A549 (cell line): ENCODE measurements at places on chromosomes 16 and 17. TPM values are rescaled to one million over a fixed set of nuclear protein-coding genes. Genes with fewer than 3 reads are reported as not detected.

GRCh38 chr16:66364117-66364958 lies 2.2 kb upstream of the CDH5 start:
- peak; percentile 50 for DNase-seq

- DNase-seq, result no peak
These were observed 2.4 kb downstream of the ASGR1 start for GRCh38 chr17:7176841-7177190.

- DNase-seq, result no peak
These were observed 8.2 kb downstream of the CANT1 start for GRCh38 chr17:79001190-79002020.

DNA sequence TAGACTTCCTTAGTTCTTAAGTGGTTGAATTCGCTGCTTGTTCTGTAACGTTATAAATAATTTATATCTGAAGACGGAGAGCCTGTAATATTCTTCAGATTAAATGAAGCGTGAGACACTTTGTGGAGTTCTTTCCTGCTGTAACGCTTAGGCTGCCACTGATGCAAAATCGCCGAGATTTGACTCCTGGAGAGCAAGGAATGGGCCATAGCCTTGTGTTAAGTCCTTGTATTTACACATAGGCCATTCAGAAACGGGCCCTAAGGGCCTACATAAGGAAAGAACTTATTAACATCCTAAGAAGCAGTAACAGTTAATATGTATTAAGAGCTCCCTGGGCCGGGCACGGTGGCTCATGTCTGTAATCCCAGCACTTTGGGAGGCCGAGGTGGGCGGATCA lies 936 bp downstream of the EMC6 start:
- no peak for DNase-seq

GRCh38 chr17:17994271-17995069 lies 21.8 kb downstream of the DRC3 start:
- peak; percentile 62 for DNase-seq

DNA sequence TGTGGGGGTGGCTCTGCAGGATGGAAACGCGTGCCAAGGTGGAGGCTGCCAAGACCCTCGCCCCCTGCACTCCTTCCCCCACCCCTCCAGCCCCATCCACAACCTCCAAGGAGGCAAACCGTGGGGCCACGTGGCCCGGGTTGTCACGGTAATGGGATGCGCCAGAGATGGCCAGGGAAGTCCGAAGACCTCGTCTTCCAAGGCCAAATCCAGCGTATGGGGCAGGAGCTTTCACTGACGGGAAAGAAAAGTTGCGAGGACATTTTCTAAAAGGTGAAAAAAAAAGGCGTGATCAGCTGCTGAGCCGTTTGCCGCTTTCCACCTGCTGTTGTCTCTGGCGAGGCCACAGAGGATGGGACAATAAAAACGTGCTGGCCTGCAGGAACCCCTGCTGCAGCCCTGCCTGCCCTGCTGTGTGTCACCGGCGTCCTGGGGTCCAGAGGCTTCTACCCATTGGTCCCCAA lies 28.3 kb upstream of the GSE1 start:
- no peak for DNase-seq

DNA sequence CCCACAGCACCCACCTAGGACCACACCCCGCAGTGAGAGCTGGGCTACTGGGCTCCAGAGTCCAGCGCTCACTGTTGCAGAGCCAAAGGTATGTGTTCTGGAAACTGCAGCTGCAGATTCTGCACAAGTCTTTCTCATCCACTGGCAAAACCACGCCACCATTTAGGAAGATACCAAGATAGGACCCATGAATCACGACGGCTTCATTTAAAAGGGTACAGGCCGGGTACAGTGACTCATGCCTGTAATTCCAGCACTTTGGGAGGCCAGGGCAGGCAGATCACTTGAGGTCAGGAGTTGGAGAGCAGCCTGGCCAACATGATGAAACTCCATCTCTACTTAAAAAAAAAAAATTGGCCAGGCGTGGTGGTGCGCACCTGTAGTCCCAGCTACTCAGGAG lies 18.8 kb downstream of the FOXF1 start:
- DNase-seq, result no peak

DNA sequence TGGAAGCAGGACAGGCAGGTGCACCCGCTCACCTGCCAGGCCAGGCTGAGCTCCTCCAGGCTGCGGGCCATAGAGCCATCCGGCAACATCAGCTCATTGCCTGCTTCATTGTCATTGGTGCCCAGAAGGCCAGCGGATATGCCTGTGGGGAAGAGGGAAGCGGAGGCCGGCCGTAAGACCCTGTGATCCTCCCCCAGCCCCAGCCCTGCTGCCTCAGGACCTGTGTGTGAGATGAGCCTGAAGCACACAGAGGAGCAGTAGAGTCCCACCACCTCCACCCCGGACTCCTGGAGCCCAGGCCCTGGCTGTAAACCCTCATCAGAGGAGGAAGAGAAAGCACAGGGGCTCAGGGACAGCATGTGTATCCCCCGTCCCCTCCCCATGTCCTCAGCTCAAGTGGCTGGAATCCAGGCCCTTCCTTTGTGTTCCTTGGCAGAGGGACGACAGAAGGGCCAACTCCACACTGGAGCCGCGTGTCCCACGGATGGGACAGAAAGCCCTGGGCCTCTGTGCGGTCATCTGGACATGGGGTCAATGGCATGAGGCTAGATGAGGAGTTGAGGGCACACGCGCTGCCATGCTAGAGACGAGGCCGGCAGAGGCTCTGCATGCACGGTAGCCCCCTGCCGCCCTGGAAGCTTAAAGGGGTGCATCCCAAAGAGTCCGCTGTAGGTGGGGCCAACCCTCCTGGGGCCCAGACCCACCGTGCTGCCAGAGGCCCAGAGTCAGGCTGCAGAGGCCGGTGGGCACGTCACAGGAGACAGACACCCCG lies 39.1 kb downstream of the RMI2 start:
- DNase-seq, result no peak

DNA sequence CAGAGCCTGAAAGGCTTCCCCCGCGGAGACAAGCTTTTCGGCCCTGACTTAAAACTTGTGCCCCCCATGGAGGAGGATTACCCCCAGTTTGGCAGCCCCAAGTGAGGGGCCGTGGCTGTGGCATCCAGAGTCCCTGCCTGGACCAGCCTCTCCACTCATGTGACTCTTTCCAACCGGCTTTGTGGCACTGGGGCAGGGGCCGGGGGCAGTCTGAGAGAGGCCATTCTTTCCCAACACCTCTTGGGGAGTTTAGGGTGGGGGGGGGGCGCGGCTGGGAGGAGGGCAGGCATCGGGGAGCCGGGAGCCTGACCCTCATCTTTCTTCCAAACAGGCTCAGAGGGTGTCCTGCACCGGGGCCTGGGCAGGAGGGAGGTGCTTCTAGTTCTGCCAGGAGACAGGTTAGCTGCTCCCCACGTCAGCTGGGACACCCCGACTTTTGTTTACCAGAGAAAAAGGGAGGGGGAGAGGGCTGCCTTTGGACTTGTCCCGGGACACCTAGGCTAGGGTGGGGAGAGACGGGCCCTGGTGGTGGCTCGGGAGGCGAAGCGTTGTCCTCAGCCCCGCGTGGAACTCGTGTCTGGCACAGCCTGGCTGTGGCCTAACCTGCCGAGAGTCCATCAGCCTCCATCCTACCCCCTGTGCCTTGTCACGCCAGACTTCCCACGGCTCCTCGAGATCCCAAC lies 7.3 kb upstream of the SERPINF1 start:
- DNase-seq, result no peak

- DNase-seq, result peak; percentile 53
These were observed 43.4 kb upstream of the ICAM2 start for GRCh38 chr17:64063766-64064224.

- DNase-seq, result no peak
These were observed 4.6 kb upstream of the ZFHX3 start for GRCh38 chr16:73052576-73052975.

- no peak for DNase-seq
These were observed 8.6 kb downstream of the RGS9 start for GRCh38 chr17:65145743-65146142.

DNA sequence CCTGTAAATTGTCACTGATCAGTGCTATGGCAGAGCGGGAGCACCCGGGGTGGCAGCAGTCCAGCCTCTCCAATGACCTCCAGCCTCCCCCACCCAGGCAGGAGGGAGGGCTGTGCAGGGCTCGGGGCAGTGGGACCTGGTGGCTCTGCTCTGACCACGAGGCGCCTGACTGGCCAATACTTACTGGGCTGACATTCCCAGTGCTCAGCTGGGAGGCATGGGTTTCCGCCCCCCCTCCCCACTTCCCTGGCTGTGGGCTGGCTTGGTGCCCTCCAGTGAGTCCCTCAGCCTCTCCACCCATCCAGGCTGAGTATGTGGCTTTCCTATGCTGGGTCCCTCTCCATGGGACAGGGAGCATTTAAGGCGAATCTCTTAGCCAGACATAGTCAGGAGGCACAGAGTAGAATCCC lies 2.7 kb downstream of the SOCS3 start:
- no peak for DNase-seq

DNA sequence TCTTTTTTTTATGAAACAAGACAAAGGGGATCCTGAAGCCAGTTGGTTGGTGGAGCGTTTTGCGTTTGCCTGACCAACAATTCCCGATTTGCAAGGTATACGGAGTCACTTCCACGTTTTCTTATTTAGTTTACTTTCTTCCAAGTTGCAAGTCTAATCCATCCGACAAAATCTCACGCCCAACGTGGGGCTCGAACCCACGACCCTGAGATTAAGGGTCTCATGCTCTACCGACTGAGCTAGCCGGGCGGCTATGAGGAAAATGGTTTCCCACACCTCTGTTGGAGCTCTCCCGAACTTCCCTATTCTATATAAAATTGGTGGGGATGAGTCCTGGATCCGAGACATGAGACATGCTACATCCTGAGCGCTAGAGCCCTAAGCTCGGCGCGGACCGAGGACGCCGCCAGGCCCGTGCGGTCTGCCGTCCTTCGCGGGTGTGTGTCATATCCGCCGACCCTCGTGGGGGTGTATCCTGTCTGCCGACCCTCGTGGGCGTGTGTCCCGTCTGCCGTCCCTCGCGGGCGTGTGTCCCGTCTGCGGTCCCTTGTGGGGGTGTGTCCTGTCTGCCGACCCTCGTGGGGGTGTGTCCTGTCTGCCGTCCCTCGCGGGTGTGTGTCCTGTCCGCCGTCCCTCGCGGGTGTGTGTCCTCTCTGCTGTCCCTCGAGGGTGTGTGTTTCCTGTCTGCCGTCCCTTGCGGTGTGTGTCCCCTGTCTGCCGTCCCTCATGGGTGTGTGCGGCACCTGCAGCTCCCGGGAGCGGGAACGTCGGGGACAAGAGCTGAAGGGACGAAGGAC lies 22.6 kb downstream of the ZNF213 start:
- peak; percentile 81 for DNase-seq

- DNase-seq, result no peak
These were observed 13.9 kb downstream of the TNS4 start for GRCh38 chr17:40487371-40488020.

DNA sequence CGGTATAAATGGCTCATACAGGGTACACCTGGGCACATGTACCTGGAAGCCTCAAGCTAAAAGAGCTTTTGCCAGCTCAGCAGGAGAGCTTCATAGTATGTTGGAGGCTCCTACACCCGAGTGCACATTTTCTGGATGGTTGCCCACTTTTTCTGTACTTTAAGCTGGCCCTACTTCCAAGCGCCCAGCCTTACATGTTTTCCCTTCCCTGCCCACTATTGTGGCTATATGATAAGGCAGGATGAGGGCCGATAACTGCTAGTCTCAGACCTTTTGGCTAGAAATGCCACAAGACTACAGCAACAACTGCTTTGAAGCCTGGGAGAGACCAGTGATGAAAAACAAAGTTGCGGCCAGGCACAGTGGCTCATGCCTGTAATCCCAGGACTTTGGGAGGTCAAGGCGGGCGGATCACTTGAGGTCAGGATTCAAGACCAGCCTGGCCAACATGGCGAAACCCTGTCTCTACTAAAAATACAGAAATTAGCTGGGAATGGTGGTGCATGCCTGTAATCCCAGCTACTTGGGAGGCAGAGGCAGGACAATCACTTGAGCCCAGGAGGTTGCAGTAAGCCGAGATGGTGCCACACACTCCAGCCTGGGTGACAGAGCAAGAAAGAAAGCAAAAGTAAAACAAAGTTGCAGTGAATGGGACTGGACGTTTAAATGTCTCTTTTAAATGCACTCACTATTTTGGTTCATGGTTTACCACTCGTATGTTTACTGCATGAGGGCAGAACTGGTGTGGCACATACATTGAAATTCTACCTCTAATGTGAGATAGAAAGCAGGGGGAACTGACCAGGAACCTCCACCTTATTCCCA lies 14.2 kb upstream of the MARCHF10 start:
- DNase-seq, result no peak

DNA sequence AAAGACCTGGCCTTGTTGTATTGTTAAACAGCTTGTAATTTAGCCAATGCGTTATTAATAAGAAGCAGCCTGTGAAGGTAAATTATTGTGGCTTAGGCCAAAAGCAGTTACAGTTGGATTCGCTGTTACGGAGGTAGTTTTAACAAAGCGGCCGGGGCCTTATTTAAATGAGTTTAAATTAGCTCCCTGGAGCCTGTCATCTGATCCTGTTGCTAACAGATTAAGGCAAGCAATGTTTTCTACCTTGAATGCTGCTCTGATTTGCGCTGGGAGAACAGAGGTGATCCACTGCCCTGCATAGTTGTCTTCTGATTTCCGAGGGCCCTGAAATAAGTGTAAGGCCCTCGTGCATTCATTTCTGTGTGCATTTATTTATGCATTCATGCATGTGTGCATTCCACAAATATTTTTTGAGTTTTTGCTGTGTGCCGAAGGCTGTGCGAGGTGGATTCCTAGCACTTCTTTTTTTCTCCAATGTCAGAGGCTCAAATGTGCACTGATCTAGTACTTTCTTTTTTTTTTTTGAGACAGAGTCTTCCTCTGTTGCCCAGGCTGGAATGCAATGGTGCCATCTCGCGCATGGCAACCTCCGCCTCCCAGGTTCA lies 10.9 kb downstream of the SEC14L5 start:
- DNase-seq, result no peak

- no peak for DNase-seq
These were observed 143.7 kb upstream of the COX10 start for GRCh38 chr17:13925579-13925978.

DNA sequence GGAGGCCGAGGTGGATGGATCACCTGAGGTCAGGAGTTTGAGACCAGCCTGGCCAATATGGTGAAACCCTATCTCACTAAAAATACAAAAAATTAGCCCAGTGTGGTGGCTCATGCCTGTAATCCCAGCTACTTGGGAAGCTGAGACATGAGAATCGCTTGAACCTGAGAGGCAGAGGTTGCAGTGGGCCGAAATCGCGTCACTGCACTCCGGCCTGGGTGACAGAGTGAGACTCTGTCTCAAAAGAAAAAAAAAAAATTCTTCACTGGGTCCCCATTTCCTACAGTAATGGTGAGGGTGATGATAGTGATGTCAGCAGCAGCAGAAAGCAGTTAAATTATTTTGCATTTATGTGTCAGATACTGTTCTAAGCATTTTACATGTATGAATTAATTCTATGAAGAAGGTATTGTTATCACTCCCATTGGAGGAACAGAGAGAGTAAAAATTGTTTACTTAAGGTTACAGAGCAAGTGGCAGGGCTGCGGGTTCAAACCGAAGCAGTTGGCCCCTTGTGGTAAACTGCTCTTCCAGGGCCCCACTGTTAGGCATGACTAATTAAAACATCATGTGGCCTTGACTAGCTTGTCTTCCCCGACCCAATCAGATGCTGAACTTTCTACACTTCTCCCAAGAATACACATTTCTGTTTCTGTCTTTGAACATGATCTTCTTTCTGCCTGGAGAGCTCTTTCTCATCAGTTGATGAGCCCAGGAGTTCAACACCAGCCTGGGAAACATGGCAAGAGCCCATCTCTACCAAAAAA lies 45.8 kb downstream of the STAT3 start:
- no peak for DNase-seq

Gene MT2A
- 228 to 316 TPM (median 305 TPM) in 3 replicates for polyA plus RNA-seq

Gene TP53TG3
- polyA plus RNA-seq, result 0.87 to 1.0 TPM (median 0.96 TPM) in 3 replicates

Gene SECTM1
- 1.5 to 2.5 TPM (median 2.0 TPM) in 3 replicates for polyA plus RNA-seq

Gene SLX1A
- polyA plus RNA-seq, result 28.0 to 32.2 TPM (median 28.4 TPM) in 3 replicates

Gene MYH3
- polyA plus RNA-seq, result 2.1 to 2.6 TPM (median 2.2 TPM) in 3 replicates
